HepG2 (cell line): ENCODE measurements at places on chromosomes 5 and 9. TPM values are rescaled to one million over a fixed set of nuclear protein-coding genes. Genes with fewer than 3 reads are reported as not detected.

The FOXD4L3 gene
- not detected in 2 replicates for total RNA-seq

The TAF1L gene
- total RNA-seq = not detected in 2 replicates

The ACOT12 gene
- not detected in 2 replicates for total RNA-seq

The ANKRD34B gene
- total RNA-seq = 0.04 and 0.06 TPM in 2 replicates

The PLPPR1 gene
- total RNA-seq = 16.0 and 16.4 TPM in 2 replicates

The LCP2 gene
- not detected in 2 replicates for total RNA-seq

GRCh38 chr5:435961-436640, 6.9 kb upstream of the EXOC3 start:
- H3K4me1 ChIP-seq = peaks cover 3% of the 10 kb centered on the region
- H3K4me3 ChIP-seq = no peak overlapping the region
- no peak overlapping the region for H3K27ac ChIP-seq
- peak; percentile 25 for DNase-seq
- no peaks in the 10 kb centered on the region for H3K36me3 ChIP-seq

- H3K4me1 ChIP-seq = peaks cover 88% of the 10 kb centered on the region
- H3K27me3 ChIP-seq = no peaks in the 10 kb centered on the region
- no peaks in the 10 kb centered on the region for H3K36me3 ChIP-seq
These were observed 4.6 kb upstream of the DUSP1 start for GRCh38 chr5:172775326-172776234.

DNA sequence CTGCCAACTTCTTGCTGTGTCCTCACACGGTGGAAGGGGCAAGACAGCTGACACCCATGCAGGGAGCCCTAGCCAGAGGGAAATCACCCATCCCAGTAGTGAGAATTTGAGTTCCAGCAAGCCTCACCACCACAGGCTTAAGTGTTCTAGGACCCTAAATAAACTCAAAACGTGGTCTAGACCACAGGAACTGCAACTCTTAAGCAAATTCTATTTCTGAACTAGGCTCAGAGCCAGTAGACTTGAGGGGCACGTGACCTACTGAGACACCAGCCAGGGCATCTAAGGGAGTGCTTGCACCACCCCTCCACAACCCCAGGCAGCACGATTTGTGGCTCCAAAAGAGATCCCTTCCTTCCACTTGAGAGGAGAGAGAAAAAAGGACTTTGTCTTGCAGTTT, 96.0 kb upstream of the PHF24 start:
- no peak for DNase-seq
- no peaks in the 10 kb centered on the region for H3K36me3 ChIP-seq
- H3K27me3 ChIP-seq = no peaks in the 10 kb centered on the region
- H3K4me1 ChIP-seq = no peaks in the 10 kb centered on the region
- H3K4me3 ChIP-seq = no peak overlapping the region

- H3K4me1 ChIP-seq = no peaks in the 10 kb centered on the region
- no peaks in the 10 kb centered on the region for H3K27me3 ChIP-seq
- no peak overlapping the region for H3K4me3 ChIP-seq
- DNase-seq = no peak
- H3K36me3 ChIP-seq = no peaks in the 10 kb centered on the region
- H3K27ac ChIP-seq = no peak overlapping the region
These were observed 117.4 kb downstream of the SLIT3 start for GRCh38 chr5:169183576-169183975.

GRCh38 chr9:109274884-109275730, 45.8 kb downstream of the EPB41L4B start:
- DNase-seq = no peak
- H3K4me3 ChIP-seq = no peak overlapping the region
- H3K36me3 ChIP-seq = 0 out of 3 replicates have a peak, but pooled peaks cover 7% of the 10 kb centered on the region
- no peak overlapping the region for H3K27ac ChIP-seq

DNA sequence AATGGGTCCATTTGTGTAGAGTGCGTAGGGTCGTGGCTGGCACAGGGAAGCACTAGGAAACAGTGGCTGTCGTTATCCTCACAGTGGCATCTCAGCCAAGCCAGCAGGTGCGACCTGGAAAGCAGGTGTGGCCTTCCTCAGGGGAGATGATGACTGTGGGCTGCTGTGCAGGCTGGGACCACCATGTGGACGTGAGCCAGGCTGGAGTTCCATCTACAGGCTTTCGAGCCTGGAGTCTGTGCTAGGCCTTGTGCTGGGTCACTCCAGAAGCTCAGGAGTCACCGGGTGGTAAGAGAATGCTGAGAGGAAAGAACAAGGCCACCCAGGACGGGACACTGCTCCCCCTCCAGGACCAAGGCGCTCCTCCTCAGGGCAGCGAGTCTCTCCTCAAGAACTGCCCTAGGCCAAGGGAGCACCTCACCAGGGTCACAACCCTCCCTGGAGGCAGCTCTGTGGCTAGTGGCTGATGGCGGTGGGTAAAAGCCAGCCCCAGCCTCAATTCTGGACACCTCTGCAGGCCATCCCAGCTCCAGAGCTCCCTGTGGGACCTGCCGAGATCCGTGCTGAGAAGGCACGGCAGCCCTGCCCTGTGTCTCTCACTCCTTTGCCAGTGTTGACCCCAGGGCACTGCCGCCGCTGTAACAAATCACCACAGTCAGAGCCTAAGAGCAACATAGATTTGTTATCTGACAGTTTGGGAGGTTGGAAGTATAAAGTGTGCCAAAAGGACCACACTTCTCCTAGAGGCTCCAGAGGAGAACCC, 36.0 kb downstream of the WHRN start:
- no peak for DNase-seq
- H3K36me3 ChIP-seq = no peaks in the 10 kb centered on the region
- no peaks in the 10 kb centered on the region for H3K27me3 ChIP-seq
- no peak overlapping the region for H3K4me3 ChIP-seq
- peaks cover 7% of the 10 kb centered on the region; the same call in 1 of the 2 replicates for H3K4me1 ChIP-seq
